ENCODE measurements at places on chromosomes 3 and 15. TPM values are rescaled to one million over a fixed set of nuclear protein-coding genes. Genes with fewer than 3 reads are reported as not detected.

Gene ITGA11
- polyA plus RNA-seq = not detected

Gene GASK1A
- polyA plus RNA-seq = not detected

Gene HESX1
- polyA plus RNA-seq = 1.1 TPM

Gene NDN
- polyA plus RNA-seq = not detected

Gene MME
- polyA plus RNA-seq = 5.1 TPM

Gene ST3GAL6
- not detected for polyA plus RNA-seq

Gene KLHL6
- polyA plus RNA-seq = 31.3 TPM

Gene APOD
- not detected for polyA plus RNA-seq

Gene SPESP1
- 1.3 TPM for polyA plus RNA-seq

Gene SYNM
- polyA plus RNA-seq = not detected

Gene MUC4
- 0.01 TPM for polyA plus RNA-seq

Gene DHX36
- polyA plus RNA-seq = 15.4 TPM
